ENCODE measurements at places on chromosomes 11 and 22. TPM values are rescaled to one million over a fixed set of nuclear protein-coding genes. Genes with fewer than 3 reads are reported as not detected.

GRCh38 chr11:94593030-94593429 is 25.9 kb downstream of the PIWIL4 start:
- DNase-seq: no peak

GRCh38 chr11:9616042-9616675 is 42.7 kb downstream of the WEE1 start:
- no peak for DNase-seq

DNA sequence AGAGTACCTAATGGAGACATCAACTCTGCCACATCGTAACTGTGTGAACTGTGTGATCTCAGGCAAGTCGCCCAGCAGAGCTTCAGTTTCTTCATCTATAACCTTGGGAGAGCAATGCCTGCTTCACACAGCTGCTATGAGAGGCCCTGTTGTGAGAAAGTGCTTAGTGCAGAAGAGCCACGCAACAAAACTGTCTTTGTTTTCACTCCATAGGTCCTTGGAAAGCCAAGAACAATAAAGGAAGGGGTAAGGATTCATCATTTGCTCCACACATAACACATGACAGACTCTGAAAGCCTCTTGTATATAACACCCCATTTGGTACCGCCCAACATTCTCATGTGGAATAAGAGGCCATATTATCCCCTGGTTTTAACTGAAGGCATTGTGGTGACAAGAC is 231.9 kb upstream of the ISX start:
- no peak for DNase-seq

GRCh38 chr22:25176175-25176574 is 23.5 kb upstream of the CRYBB3 start:
- DNase-seq: no peak

Gene PRDM11
- total RNA-seq: 8.3 TPM

DNA sequence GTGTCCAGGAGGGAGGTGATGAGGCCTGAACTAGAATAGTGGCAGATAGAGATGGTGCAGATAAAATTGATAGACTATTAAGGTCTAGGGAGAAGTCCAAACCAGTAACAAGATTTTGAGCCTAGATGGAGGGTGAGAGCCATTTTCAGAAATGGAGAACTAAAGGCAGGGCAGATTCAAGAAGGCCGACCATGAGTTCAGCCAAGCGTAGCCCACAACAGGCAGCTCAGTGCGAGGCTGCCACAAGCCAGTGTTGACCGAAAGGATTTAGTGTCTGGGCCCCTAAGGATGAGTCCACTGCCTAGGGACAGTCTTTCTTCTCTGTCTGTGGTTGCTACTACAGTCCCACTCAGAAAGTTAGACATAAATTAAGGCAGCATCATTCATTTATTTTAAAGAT is 51.7 kb downstream of the PPP2R1B start:
- no peak for DNase-seq

DNA sequence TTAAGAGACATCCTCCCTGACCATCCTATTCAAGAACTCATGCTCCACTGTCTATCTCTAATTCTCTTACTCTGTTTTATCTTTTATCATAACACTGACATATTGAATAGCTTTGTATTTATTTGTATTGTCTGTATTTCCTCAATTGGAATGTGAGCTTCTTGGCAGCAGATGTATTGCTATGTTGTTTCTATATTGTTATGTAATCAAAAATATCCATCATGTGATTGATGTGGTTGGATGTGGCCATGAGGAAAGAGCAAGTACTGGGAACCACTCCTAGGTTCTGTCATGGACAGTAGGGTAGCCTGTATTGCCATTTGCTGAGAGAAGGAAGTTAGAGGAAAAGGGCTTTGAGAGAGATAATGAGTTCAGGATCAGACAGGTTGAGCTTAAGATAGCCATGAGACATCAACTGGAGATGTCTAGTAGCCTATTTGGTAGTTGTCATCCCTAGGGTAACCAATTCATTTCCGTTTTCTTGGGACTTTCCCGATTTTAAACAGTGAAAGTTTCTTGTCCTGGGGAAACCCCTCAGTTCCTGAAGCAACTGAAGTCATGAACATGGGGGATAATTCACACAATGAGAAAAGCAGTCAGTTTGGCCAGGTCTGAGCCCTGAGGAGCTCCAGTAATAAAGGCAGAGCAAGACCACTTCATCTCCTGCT is 404.5 kb downstream of the INSC start:
- no peak for DNase-seq

Gene ENTHD1
- total RNA-seq: not detected

Gene PLAAT3
- total RNA-seq: 146 TPM

Gene ART5
- total RNA-seq: 8.7 TPM

Gene MYO7A
- 2.3 TPM for total RNA-seq

DNA sequence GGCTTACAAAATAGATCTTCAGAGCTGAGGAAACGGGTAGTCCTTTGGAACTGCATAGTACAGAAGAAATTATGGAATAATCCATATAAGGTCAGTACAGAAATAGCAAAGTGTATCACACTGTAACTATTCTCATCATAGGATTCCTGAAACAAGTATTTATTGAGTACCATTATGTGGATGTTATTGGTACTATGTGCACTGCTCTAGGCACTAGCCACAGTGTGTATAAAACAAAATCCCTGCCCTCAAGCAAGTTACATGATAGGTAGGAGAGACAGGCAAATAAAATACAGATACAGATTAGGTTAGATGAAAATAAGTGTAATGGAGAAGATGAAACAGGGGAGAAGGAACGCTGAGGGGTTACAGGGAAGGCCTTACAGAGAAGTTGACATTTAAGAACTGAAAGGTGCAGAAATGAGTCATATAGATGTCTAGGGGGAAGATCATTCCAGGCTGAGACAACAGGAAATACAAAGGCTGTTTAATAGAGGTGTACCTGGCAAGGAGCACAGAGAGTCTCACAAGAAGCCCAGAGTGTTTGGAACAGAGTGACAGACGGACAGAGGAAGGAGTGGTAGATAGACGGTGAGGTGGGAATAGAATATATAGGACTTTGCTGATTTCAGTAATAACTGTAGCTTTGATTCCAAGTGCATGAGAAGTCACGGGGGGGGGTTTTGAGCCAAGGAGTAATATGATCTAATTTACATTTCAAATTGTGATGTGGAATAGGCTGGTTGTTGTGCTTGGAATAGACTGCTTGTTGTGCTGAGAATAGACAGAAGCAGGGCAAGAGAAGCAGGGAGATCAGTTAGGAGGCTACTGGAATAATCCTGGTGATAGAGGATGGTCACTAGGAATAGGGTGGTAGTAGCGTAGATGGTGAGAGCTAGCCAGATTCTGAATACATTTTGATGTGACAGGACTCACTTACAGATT is 13.7 kb downstream of the RNF141 start:
- DNase-seq: no peak

Gene IPO7
- 212 TPM for total RNA-seq

DNA sequence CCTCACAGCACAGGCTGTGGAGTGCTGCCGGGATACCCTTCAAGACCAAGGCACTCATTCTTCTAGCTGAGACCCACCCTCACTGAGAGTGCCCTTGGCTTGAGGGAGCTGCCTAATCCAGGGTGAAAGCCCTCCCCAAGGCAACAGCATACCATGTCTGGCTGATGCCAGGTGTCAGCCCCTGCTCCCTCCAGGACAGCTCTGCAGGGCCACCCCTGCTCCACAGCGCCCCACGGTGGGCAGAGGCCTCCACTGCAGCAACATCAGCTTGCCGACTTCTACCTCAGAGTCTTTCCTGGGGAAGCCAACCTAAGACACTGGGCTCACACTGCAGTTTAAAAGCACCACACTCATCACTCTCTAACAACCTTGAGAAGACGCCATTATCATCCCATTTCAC is 29.0 kb downstream of the TTLL1 start:
- DNase-seq: peak; percentile 91

DNA sequence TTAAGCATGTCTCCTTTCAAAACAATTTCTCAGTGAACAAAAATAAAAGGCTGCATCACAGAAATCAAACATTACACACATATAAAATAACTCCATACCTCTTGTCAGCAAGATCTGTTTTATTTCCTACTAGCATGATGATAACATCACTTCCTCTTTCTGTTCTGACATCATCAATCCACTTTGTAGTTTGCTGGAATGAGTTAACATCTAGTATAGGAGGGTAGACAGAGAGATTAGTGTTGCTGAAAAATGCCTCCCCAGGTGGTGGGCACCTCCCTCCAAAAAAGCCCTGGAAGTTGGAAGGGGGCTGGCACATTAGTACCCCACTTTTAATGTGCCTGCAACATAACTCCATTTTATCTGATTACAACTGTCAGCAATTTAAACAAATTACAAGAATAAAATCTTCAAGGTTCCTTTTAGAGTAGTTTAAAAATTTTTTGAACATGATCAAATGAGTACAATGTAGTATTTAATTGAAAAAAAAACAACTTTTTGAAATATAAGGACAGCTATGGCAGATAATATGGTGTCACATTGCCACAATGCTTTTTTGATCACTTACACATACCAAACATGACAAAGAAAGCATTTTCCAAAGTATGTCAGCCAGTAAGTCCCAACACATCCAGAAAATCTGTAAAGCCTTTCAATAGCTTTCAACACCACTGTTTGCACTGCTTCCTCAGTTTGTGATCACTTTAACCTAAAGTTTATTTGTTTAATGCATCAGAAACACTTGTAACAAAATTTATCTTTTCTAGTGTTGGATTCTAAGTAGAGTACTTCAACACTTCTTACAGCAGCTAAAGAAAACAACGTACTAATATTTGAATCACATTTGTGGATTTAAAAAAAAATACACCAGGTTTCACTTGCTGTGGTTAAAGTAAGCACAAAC is 44.5 kb downstream of the RAB6A start:
- no peak for DNase-seq

DNA sequence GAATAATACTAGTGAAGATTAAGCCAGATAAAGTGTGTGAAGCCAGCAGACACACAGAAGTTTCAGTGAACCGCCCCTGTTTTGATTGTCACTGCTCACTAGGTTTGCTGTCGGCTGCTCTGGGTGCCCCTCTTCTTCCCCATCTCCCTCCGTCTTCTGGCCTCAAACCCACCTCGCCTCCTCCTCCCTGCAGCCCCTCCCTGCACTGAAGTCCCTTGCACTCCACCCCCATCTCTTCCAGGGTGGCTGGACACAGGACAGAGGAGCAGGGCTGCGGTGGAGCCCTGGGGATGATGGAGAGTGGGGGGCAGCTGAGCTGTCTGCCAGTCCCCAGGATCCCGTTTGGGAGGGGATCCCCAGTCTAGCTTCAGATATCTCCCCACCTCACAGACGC is 53.5 kb downstream of the CYTH4 start:
- DNase-seq: no peak

Gene C11orf21
- not detected for total RNA-seq

GRCh38 chr11:88421530-88421929 is 84.0 kb upstream of the CTSC start:
- no peak for DNase-seq

GRCh38 chr11:38968951-38969350 is 2370.9 kb upstream of the RAG2 start:
- no peak for DNase-seq

DNA sequence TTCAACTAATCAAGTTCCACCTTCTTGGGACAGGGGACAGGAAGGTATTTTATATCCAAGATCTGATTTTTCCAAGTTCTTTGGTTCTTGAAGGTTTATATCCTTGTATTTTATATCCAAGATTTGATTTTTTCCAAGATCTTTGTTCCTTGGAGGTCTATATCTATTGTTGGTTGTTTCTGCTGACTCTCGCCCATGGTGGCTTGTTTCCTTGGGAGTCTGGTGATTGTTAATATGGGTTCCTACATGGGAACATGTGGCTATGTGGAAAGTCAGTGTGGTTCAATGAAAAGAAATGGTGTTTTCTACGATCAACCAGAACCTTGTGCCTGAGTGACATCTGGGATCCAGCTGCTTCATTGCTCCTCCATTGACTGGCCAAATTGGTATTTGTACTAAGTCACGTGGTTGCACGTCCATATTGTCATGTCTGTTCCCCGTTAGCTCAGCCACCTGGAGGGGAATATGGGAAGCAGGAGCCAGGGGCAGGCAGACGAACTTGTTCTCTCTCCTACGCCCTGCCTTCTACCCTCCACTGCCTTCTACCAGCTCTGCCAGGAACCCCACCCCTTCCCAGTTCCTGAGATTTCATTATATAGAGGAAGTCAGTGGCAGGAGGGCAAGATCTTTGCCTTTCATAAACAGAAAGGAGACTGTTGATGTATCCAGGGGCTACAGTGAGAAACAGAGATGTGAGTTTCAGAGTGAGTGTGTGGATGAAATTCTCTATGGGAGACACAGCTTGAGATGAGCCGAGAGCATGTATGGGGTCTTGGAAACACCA is 11.1 kb upstream of the CSF2RB start:
- no peak for DNase-seq

Gene LMNTD2
- total RNA-seq: 6.0 TPM

Gene KRTAP5-11
- total RNA-seq: not detected

Gene IL17REL
- total RNA-seq: 0.34 TPM

Gene APOL1
- 0.41 TPM for total RNA-seq

Gene ARFGAP3
- total RNA-seq: 16.9 TPM

GRCh38 chr11:2919837-2920236 is 9.4 kb downstream of the PHLDA2 start:
- DNase-seq: no peak

DNA sequence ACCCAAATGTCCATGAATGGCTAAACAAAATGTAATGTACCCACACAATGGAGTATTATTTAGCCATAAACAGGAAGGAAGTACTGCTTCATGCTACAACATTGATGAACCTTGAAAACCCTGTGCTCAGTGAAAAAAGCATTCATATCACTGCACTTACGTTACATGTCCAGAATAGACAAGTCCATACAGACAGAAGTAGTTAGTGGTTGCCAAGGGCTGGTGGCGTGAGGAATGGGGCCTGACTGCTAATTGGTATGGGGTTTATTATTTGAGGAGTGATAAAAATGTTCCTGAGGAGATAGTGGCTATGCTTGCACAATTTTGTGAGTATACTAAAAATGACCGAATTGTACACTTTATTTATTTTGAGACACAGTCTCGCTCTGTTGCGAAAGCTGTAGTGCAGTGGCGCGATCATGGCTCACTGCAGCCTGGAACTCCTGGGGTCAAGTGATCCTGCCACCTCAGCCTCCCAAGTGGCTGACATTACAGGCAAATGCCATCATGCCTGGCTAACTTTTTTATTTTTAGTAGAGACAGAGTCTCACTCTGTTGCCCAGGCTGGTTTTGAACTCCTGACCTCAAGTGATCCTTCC is 7.7 kb upstream of the SYVN1 start:
- DNase-seq: no peak

Gene SLC22A25
- not detected for total RNA-seq

DNA sequence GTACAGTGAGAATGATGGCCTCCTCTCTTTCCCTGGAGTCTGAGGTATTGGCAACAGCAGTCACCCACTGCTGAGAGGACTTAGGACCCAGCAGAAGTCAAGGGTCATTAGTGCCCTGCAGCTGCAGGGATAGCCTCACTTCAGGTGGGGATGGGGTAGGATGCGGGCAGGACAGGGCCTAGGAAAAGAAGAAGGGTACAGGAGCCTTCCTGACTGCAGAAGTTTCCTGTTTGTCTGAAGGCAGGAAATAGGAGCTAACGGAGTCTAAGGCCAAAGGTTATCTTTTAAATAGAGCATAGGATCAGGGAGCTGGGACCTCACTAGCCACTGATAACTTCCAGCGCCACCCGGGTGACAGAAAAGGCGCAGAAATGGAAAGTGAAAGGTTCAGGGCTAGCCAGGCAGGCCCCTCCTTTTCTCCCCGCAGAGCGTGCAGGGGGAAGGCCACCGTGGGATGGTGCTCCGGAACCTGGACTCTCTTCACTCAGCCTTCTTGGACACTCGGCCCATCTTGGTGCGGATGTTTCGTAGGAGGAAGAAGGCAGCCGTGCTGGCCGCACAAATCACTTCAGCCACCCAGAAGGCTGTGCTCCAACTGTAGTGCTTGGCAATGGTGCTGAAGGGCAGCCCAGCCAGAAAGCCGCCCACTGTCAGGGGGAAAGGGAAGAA is 6.0 kb downstream of the TRAPPC4 start:
- no peak for DNase-seq

Gene KCNJ11
- 10.0 TPM for total RNA-seq

GRCh38 chr11:125049164-125049792 is 13.8 kb upstream of the SLC37A2 start:
- no peak for DNase-seq

All from WTC11 (cell line).